ENCODE measurements at places on chromosomes 5 and 9. TPM values are rescaled to one million over a fixed set of nuclear protein-coding genes. Genes with fewer than 3 reads are reported as not detected.

- no peak for DNase-seq
- H3K4me3 ChIP-seq: no peak overlapping the region
- no peaks in the 10 kb centered on the region for H3K36me3 ChIP-seq
- H3K27me3 ChIP-seq: peaks cover 4% of the 10 kb centered on the region
- no peak overlapping the region for H3K27ac ChIP-seq
Measured at GRCh38 chr9:135215571-135216161, 128.2 kb downstream of the OLFM1 start.

- no peak overlapping the region for H3K27ac ChIP-seq
- H3K4me3 ChIP-seq: no peak overlapping the region
- H3K4me1 ChIP-seq: no peaks in the 10 kb centered on the region
- H3K36me3 ChIP-seq: no peaks in the 10 kb centered on the region
- peaks cover 10% of the 10 kb centered on the region for H3K27me3 ChIP-seq
Measured at GRCh38 chr5:73464016-73464745, 15.6 kb upstream of the FOXD1 start.

The ALDH1A1 gene
- polyA plus RNA-seq: not detected

GRCh38 chr9:37876376-37876775, 27.6 kb downstream of the SLC25A51 start:
- H3K4me3 ChIP-seq: no peak overlapping the region
- no peak for DNase-seq
- no peaks in the 10 kb centered on the region for H3K4me1 ChIP-seq
- no peaks in the 10 kb centered on the region for H3K36me3 ChIP-seq
- no peak overlapping the region for H3K27ac ChIP-seq

GRCh38 chr9:16289639-16290038, 580.8 kb downstream of the BNC2 start:
- H3K27ac ChIP-seq: no peak overlapping the region
- H3K27me3 ChIP-seq: no peaks in the 10 kb centered on the region
- no peaks in the 10 kb centered on the region for H3K36me3 ChIP-seq
- no peak overlapping the region for H3K4me3 ChIP-seq
- no peaks in the 10 kb centered on the region for H3K4me1 ChIP-seq

The UBAP2 gene
- 16.3 TPM for polyA plus RNA-seq

GRCh38 chr5:127963931-127964330, 119.6 kb upstream of the SLC12A2 start:
- no peak overlapping the region for H3K27ac ChIP-seq
- no peaks in the 10 kb centered on the region for H3K27me3 ChIP-seq
- DNase-seq: no peak
- H3K36me3 ChIP-seq: no peaks in the 10 kb centered on the region
- no peak overlapping the region for H3K4me3 ChIP-seq

The IL4 gene
- not detected for polyA plus RNA-seq

GRCh38 chr5:78953092-78953800, 31.9 kb downstream of the ARSB start:
- no peak overlapping the region for H3K4me3 ChIP-seq
- no peak for DNase-seq
- H3K36me3 ChIP-seq: no peaks in the 10 kb centered on the region
- H3K4me1 ChIP-seq: no peaks in the 10 kb centered on the region
- H3K27ac ChIP-seq: no peak overlapping the region
- H3K27me3 ChIP-seq: no peaks in the 10 kb centered on the region

GRCh38 chr9:127334725-127335124, 62.2 kb upstream of the SLC2A8 start:
- H3K4me1 ChIP-seq: no peaks in the 10 kb centered on the region
- no peaks in the 10 kb centered on the region for H3K36me3 ChIP-seq
- H3K27ac ChIP-seq: no peak overlapping the region
- DNase-seq: no peak

DNA sequence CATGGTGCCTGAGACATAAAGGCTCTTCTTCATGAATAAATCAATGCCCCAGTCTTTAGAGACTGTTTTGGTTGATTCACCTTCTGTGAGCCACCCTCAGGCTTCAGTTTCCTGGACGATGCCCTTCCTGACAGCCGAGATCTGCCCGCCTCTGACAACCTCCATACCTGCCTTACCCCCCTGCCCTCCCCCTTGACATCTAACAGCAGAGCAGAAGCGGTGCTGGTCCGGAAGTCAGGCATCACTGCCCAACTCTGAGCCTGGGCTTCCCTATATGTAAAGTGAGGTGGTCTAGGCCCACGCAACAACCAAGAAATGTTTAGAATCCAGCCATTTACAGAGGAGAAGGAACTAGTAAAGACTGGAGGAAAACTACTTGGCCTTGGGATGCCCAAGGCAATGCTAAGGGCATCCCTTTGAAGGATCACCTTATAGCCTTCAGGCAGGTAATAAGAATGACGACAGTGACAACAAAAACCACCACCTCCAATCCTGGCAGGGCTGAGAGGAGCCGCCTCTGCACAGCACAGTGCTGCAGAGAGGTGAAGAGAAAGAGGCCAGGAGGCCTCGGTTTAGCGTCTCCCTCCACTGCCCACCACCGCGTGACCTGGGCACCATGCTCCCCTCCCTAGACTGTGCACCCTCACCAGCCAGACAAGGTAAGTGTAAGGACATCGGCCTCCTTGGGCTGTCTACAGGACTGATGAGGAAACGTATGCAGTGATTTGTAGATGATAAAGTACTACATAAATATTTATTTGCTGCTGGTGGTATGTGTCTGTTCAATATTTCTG, 35.3 kb upstream of the GABBR2 start:
- peaks cover 7% of the 10 kb centered on the region for H3K36me3 ChIP-seq
- no peak overlapping the region for H3K4me3 ChIP-seq
- no peaks in the 10 kb centered on the region for H3K27me3 ChIP-seq
- H3K4me1 ChIP-seq: no peaks in the 10 kb centered on the region

DNA sequence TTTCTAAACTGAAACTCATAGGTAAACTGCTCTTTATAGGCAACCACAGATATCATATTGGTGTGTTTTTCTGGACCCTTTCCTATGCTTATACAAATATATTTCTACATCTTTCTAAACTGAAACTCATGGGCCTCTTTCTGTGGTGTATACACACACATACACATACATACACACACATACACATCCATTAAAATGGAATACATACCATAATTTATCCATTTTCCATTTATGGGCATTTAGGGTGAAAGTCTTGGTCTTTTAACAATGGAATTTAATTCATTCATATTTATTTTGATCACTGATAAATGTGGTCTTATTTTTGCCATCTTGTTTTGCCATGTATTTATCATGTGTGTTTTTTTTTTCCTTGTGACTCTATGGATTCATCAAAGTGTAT, 44.1 kb downstream of the SLC22A5 start:
- peak overlapping the region; percentile 20 for H3K4me3 ChIP-seq
- no peaks in the 10 kb centered on the region for H3K27me3 ChIP-seq
- no peak overlapping the region for H3K27ac ChIP-seq
- no peaks in the 10 kb centered on the region for H3K36me3 ChIP-seq

- no peaks in the 10 kb centered on the region for H3K4me1 ChIP-seq
- H3K27ac ChIP-seq: no peak overlapping the region
- H3K36me3 ChIP-seq: no peaks in the 10 kb centered on the region
- no peak for DNase-seq
Measured at GRCh38 chr5:156121882-156122281, 205.1 kb upstream of the SGCD start.

- H3K27ac ChIP-seq: no peak overlapping the region
- no peaks in the 10 kb centered on the region for H3K4me1 ChIP-seq
- H3K27me3 ChIP-seq: no peaks in the 10 kb centered on the region
Measured at GRCh38 chr5:20105915-20106314, 117.9 kb upstream of the CDH18 start.

The FAM78A gene
- polyA plus RNA-seq: 27.6 TPM

DNA sequence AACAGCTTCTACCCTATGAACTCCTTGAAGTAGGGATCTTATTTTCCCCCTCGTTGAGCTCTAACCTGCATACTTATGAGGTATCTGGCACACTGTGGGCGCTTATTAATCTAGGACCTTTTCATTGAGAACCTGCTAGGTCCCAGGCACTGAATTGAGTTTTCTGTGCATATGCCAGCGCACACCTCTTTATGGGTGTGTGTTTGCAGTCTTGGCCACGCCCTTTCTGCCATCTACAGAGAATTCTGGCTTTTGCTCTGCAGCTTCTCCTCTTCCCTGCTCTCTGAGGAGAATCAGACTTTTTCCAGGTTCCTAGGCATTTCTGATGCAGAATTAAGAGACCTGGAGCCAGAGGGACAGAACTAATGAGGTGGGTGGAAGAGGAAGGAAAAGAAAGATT, 25.4 kb upstream of the SSBP2 start:
- H3K4me3 ChIP-seq: no peak overlapping the region
- H3K4me1 ChIP-seq: peaks cover 10% of the 10 kb centered on the region
- no peak overlapping the region for H3K27ac ChIP-seq
- H3K36me3 ChIP-seq: no peaks in the 10 kb centered on the region

GRCh38 chr9:113355040-113355596, 5.8 kb downstream of the BSPRY start:
- H3K4me1 ChIP-seq: peaks cover 13% of the 10 kb centered on the region
- no peak overlapping the region for H3K27ac ChIP-seq
- peaks cover 12% of the 10 kb centered on the region for H3K27me3 ChIP-seq
- DNase-seq: no peak
- H3K4me3 ChIP-seq: no peak overlapping the region

DNA sequence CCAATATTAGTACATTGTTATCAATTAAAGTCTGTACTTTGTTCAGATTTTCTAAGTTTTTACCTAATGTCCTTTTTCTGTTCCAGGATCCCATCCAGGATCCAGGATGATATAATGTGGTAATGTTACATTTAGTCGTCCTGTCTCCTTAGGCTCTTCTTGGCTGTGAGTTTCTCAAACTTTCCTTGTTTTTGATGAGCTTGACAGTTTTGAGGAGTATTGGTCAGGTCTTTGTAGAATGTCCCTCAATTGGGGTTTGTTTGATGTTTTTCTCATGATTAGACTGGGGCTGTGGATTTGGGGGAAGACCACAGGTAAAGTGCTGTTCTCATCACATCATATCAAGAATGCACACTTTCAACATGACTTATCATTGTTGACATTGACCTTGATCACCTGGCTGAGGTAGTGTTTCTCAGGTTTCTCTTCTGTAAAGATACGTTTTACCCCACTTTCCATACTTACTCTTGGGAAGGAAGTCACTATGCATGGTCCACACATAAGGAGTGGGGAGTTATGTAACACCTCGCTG, 9.6 kb downstream of the NDFIP1 start:
- H3K27ac ChIP-seq: no peak overlapping the region
- no peaks in the 10 kb centered on the region for H3K27me3 ChIP-seq
- peaks cover 8% of the 10 kb centered on the region for H3K36me3 ChIP-seq
- H3K4me3 ChIP-seq: no peak overlapping the region
- no peak for DNase-seq

GRCh38 chr9:100117316-100117715, 18.3 kb downstream of the INVS start:
- DNase-seq: no peak
- H3K27me3 ChIP-seq: no peaks in the 10 kb centered on the region
- H3K4me1 ChIP-seq: no peaks in the 10 kb centered on the region
- no peaks in the 10 kb centered on the region for H3K36me3 ChIP-seq

GRCh38 chr5:80254767-80255430, 949 bp downstream of the SERINC5 start:
- no peaks in the 10 kb centered on the region for H3K27me3 ChIP-seq
- peaks cover 53% of the 10 kb centered on the region for H3K4me1 ChIP-seq
- peak overlapping the region; percentile 58 for H3K27ac ChIP-seq
- H3K4me3 ChIP-seq: peak overlapping the region; percentile 79
- peak; percentile 30 for DNase-seq
- H3K36me3 ChIP-seq: no peaks in the 10 kb centered on the region

DNA sequence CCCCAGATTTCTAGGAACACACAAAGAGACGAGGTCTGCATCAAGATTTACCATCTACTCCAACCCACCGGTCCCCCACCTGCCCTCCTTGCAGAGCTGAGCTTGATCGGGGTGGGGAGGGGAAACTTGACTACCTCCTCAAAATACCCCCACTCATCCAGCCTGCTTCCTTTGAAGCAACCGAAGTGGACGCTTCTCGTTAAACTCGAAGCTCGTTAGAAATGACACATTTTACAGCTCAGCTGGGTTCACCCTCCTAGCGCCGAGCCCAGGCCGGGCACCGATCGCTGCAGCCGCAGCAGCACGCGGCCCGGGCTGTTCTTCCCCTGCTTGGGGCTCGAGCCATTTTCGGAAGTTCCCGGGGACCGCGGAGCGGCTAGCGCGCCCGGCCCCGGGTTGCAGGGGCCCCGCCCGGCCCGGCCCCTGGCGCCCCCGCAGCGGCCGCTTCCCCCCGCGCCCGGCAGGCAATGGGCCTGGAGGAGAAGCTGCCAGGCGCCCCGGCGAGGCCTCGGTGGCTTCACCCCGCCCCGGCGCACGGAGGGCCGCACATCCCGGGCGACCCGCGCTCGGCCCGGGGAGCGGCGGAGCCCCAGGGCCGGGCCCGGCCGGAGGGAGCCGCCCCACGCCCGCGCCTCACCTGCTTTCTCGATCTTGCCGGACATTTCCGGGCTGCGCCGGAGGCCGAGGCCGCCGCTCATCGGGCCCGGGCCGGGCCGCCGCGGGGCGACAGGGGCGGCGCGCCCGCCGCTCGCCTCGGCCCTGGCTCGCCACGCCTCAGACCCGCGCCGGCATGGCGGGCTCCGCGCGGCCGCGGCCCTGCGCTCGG, 530 bp downstream of the RAPGEF1 start:
- H3K27ac ChIP-seq: peak overlapping the region; percentile 33
- H3K27me3 ChIP-seq: no peaks in the 10 kb centered on the region

- H3K36me3 ChIP-seq: peaks cover 64% of the 10 kb centered on the region
- H3K4me3 ChIP-seq: no peak overlapping the region
- no peak for DNase-seq
- no peak overlapping the region for H3K27ac ChIP-seq
- no peaks in the 10 kb centered on the region for H3K4me1 ChIP-seq
Measured at GRCh38 chr9:131443648-131444047, 49.8 kb downstream of the PRRC2B start.

DNA sequence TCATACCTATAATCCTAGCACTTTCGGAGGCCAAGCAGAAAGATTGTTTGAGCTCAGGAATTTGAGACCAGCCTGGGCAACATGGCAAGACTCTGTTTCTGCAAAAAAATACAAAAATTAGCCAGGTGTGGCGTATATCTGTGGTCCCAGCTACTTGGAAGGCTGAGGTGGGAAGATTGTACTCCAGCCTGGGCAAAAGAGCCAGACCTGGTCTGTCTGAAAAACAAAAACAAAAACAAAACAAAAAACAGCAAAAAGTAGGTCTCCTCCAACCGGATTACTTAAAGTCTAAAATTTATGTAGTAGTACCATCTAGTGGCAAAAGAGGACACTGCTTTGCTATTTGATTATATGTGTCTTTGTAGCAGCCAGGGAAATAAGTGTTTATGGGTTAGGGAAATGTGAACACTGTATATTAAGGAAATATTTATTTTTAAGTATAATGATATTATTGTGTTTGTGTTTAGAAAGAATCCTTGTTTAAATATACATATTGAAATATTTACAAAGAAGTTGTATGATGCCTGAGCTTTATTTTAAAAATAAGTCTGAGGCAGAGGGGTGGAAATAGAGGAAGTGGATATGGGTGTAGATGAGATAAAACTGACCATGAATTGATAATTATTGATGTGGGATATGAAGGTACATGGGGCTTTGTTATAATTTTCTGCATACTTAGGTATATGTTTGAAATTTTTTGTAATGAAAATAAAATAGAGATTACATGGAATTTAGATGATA, 20.0 kb downstream of the APC start:
- H3K27me3 ChIP-seq: no peaks in the 10 kb centered on the region
- no peak overlapping the region for H3K4me3 ChIP-seq
- H3K4me1 ChIP-seq: peaks cover 5% of the 10 kb centered on the region
- DNase-seq: peak; percentile 47
- H3K36me3 ChIP-seq: no peaks in the 10 kb centered on the region

- no peak for DNase-seq
- H3K27me3 ChIP-seq: peaks cover 22% of the 10 kb centered on the region
- no peak overlapping the region for H3K4me3 ChIP-seq
Measured at GRCh38 chr9:74500584-74500924, 3.4 kb downstream of the RORB start.

- no peaks in the 10 kb centered on the region for H3K4me1 ChIP-seq
- H3K27ac ChIP-seq: no peak overlapping the region
- H3K36me3 ChIP-seq: no peaks in the 10 kb centered on the region
- H3K27me3 ChIP-seq: no peaks in the 10 kb centered on the region
Measured at GRCh38 chr9:78592811-78593210, 295.9 kb downstream of the PSAT1 start.

The TRAF2 gene
- 23.1 TPM for polyA plus RNA-seq

The GMCL2 gene
- polyA plus RNA-seq: not detected
